ENCODE measurements at places on chromosomes 1 and 21.

GRCh38 chr1:77438236-77438913, 156.6 kb downstream of the AK5 start:
- DNase-seq = peak; percentile 47

DNA sequence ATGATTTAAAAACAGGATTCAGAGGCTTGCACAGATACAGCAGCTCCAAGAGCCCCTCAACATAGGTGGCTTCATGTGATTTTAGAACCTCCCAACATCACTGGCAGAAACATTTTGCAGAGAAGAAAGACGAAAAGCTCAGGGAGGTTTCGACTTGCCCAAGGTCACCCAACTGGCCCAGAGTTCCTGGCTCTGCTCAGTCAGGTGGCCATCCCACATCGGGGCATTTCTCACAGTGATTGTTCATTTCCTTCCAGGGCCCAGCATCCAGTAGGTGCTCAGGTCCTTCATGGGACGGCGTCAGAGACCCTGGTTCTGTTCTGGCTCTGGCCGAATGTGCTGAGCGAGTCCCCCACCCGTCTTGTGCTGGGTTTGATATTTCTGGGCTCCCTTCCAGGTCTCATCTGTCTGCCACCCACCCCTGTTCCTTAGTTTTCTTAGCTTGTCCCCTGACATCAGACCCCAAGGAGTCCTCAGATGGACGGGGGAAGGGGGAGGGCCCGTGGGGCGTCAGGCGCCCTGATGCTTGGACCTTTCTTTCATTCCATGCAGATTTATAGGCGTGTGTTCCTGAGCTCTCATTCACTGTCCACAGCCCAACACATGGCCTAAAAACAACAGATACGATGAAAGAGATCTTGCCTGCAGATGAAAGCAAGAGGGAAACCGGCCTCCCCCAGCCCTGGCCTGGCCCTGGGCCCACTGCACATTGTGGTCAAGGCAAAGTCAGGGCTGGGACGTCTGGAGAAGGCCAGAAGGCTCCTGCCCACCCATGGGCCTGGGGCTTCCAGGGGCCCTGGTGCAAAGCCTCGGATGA, 123.1 kb upstream of the ZBTB40 start:
- DNase-seq = no peak

DNA sequence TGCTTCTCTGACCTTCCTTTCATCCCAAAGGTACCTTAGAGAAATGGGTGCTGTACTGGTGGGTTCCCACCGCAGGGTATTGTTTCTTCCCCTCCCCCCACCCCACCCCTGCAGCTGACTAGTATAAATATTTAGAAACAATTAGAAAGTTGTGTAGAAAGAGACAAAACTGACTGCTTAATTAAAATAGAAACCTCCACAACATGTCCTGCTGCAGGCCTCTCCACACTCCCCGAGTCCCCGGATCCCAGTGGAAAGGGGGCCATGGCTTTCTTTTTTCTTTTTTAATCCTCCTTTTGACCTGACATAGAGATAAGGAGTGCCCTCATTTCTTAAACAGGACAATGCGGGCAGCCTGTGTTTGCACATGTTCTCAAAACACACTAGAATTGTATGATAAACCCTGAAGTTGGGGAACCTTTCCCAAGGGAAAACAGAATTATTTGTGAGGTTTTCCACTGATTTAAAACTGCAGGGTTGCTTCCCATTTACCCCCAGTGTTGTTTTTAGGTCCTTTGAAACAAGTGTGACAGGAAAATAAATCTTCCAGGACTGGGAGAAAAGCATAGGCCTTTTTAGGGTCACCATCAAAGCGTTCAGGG, 1.7 kb downstream of the RHOU start:
- DNase-seq = no peak

GRCh38 chr1:178768423-178768822, 43.4 kb downstream of the RALGPS2 start:
- no peak for DNase-seq

DNA sequence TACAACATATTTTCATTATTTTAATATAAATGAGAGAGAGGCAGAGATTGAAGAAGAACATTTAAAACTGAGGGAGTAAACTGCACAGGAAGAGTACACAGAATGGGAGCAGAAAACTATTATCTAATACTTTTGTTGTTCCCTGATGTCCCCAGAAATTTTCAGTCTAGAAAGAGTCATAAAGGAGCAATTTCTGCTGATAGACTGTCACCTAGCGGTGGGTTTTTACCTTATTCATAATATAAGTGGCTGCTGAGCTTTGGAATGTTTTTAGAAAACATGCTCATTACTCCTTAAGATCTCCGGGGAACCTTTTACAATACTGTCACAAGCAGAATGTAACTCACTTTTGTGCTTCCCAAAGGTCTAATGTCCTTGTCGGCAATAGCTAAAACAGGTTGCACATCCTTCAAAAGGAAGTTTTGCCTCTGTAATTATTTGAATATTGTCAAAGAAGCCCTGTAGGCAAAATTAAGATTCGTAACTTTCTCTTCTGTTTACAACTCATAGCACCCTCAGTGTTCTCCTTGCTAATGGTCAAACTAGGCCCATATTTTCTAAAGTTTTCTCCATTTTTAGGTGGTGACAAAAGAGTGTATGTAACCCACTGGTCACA, 4.9 kb upstream of the NPL start:
- DNase-seq = no peak
